ENCODE measurements at places on chromosomes 2 and 18. TPM values are rescaled to one million over a fixed set of nuclear protein-coding genes. Genes with fewer than 3 reads are reported as not detected.

DNA sequence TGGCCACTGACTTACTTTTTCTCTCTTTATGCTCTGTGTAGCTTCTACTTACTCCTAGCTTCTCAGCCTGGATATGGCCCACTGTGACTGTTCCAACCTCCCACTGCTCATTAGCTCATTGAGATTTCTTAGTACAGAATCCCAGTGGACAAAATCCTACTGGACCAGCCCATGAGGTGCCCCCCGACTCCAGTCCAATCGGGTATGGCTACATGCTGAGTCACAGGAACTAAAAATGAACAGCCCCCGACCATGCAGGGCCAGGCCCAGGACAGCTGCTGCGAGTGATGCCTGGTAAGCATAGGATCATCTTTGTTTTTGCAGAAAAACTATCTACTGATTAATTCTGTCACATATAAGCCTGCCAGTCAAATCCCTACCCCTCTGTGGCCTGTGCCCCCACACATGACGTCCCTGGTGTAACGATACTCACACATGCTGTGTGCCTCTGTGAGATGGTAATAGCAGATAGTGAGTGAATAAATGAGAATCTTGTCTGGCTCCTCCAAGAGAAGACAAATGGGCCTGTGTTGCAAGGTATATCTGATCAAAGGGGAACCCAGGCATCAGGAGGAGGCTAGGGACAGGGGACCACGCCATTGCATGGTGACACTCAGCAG is 85.9 kb upstream of the KLF7 start:
- no peak for DNase-seq

DNA sequence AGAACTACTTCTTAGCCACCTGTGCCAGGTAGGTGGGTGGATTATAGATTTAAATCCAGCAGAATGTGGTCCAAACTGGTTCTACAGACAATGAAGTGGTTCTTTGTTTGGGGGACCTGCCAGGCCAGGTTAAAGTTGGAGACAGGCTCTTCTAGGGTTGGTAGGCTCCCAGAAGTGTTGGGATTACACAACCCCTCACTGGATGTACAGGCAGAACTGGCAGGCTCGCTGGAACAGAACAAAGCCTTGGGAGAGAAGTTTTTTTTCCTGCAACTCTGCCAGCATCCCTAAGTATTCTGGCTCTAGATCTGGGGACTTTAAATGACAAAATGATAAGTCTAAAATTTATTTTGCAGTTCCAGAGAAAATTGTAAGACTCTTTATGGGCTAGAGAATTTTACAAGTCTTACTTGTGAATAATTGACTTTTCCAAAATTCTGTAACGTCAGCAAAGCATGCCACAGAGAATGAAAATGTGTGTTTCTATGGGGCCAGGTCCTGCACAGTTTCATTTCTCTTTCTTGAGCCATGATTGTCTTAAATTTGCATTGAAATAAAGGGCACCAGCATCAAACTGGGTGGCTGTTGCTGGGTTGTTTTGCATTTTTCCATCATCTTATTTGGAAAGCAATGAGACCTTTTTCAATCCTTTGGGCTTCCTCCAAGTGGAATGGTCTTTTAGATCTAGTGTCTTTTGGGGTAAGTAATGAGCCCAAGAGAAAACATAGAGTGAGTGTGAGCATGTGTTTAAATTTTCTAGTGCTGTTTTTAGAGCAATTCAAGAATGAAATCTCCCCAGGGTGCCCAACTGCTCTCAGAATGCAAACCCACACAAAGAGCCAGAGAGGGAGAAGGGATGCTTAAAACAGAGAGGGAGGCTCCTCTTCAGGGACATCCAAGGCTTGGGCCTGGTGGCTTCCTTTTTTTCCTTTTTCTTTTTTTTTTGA is 32.4 kb upstream of the ATL2 start:
- DNase-seq, result no peak

DNA sequence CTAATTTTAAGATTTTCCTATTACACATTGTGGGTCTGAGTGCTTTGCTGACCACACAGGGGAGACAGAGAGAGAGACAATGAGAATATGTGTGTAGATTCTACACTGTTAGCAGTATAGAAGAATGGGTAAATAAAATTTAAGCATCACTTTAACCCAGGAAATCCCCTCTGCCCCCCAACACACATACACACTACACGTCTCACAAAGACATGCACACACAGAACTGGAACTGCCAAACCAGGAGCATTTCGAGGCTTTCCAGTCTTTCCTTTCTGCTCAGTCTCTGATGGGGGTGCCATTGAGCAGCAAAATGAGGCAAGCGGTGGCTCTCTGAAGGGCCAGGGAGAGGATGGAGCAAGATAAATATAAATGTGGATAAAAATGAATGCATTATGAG is 2.5 kb downstream of the MERTK start:
- no peak for DNase-seq

The RAB27B gene
- total RNA-seq, result 13.4 TPM

- no peak for DNase-seq
Measured at GRCh38 chr18:37230768-37231167, 334.8 kb downstream of the CELF4 start.

- no peak for DNase-seq
Measured at GRCh38 chr18:28078298-28078697, 98.6 kb downstream of the CDH2 start.

GRCh38 chr2:66563473-66563872 is 128.5 kb downstream of the MEIS1 start:
- no peak for DNase-seq

The UPP2 gene
- total RNA-seq, result not detected

- DNase-seq, result no peak
Measured at GRCh38 chr2:96431319-96431718, 73.8 kb downstream of the NEURL3 start.

DNA sequence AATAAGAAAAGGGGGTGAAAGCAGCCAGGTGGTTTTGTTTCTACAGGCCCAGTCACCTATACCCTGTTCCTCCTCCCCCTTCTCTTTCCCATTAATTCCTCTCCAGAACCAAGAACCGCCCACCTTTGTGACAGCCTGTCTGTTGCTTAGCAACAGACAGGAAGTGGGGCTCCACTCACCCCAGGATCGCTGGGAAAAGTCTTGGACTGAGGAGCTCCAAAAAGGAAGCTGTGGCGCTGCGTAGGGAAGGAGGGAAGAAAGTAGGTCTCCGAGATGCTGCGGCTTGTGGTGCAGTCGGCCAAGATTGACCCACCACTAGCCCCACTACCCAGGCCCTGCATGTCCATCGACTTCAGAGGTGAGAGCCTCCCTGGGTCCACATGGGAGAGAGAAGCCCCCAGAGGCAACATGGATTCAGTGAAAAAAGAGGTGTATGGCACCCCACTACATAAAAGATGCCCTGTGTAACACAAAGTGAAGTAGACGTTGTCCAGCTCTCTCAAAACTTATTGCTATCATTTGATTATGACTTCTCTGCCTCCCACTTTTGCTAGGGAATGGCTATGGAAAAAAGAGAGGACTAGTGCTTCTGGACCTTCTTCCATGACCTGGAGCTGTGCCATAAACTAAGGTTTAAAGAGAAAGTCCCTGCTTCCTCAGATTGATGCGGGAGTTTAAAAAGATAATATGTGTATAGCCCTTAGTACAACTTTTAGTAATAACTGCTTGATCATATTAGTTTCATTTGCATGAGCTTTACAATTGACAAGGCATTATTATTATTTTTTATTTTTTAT is at the start of gene FER1L5:
Gene FER1L5 (plus strand): TSS at position 201 of the 797 bp plus-strand sequence. CDS start 73 bp downstream, at position 274.
- no peak for DNase-seq

The LCT gene
- 0.19 TPM for total RNA-seq

Measured in progenitor cell of endocrine pancreas (in vitro differentiated cells).